ENCODE measurements at places on chromosomes 5 and 9.

GRCh38 chr5:36300927-36301540, 668 bp downstream of the RANBP3L start:
- no peak for DNase-seq

GRCh38 chr5:989961-990530, 18.6 kb upstream of the NKD2 start:
- DNase-seq: no peak

DNA sequence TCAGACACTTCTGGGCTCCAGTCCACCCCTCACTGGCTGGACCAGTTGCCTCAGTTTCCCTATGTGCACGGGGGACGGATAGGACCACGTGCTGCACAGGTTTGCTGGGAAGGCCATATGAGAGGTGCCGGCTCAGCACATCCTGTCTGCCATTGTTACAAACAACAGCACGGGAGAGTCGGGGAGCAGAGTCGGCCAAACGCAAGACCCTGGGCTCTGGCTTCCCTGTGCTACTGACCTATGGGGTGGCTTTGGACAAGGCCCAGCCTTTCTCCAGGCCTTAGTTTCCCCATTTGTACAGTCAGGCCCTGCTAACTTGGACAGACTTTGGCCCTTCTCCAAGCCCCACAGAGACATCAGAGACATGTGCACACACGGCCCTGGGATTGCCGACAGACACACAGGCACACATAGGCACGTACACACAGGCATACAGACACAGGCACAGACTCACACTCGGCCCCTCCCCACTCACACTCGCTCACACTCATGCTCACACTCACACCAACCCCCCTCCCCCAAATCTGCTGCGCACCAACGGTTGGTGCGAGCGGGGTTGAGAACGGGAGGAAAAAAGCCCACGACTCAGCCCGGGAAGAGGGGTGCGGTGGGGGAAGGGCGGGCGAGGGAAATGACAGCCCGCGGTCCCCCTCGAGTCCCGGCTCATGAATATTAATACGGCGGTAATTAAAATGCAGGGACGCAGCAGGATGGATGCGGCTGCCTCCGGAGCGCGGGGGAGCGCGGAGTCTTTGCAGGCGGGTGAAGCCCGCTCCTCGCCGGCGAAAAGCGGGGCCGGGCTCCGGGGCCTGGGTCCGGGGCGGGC, 133.0 kb downstream of the C9orf50 start:
- DNase-seq: no peak

GRCh38 chr5:135589152-135589551, 10.4 kb upstream of the CXCL14 start:
- no peak for DNase-seq

DNA sequence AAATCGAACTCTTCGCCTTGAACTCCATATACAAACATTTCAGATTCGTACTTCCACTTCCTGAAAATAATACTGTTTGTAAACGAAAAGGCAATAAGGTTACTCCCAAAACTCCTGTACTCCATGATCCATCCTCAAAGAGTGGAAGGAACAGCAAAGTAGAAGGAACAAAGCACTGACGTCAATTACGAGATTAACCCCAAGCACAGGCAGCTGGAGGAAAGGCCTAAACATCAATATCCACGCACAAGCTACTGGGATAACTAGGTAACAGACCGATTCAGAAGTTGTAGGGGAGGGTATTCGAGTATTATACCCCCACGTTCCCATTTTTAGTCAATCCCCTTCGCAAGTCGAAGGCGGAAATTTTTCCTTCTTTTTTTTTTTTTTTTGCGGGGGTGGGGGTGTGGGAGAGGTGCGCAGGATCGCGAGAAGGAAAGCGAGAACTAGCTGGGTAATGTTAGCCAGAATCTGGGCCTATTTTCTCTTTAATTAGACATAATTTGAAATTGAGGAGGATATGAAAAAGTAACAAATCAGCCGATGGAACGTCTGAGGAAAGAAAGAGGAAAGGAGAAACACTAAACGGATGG, 909 bp downstream of the AFF4 start:
- DNase-seq: peak; percentile 35

DNA sequence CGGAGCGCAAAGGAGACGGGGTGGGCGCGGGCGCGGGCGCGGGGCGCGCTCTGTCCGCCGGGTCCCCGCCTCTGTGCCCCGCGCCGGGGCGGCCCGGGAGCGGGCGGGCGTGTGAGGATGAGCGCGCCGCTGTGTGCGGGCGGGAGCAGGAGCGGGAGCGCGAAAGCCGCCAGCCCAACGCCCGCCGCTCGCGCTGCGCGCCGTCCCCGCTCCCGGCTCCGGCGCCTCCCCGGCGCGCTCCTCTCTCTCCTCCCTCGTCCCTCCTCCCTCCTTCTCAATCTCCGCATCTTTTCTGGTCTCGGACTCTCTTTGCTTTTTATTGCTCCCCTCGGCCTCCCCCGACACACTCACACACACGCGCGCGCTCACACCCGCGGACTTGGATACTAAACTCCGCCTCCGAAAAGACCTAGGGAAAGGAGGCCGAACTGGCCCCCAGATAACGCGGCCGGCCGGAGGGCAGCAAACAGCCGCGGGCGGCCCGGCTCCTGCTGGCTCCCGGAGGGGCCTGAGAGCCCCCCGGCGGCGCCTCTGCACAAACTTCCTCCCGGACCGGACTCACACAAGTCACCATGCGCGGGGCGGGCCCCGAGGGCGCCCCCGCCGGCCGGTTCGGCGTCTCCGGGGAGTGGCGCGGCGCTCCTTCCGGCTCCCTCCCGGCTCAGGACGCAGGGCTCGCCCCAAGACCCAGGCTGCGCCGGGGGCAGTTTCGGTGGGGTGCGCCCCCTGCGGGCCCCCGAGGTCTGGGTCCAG, at the start of gene FIBCD1:
FIBCD1 (minus strand) TSS at position 596 of the 753 bp plus-strand sequence. CDS start 640 bp downstream, outside the sequence.
- DNase-seq: no peak

DNA sequence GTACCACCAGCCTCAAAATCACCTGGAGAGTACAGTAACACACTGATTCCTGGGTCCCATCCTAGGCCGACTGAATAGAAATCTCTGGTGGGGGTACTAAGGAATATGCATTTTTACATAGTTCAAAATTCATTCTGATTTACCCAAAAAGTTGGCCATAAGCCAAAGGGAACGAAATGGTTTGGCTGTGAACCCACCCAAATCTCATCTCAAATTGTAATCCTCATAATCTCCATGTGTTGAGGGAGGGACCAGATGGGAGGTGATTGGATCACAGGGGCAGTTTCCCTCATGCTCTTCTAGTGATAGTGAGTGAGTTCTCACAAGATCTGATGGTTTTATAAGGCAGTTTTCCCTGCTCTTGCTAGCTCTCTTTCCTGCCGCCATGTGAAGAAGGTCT, 31.1 kb downstream of the MEGF9 start:
- no peak for DNase-seq

- DNase-seq: no peak
These were observed 97.6 kb upstream of the CTSL start for GRCh38 chr9:87628346-87628745.

- DNase-seq: no peak
These were observed 185.9 kb upstream of the ZNF618 start for GRCh38 chr9:113690055-113690740.

- DNase-seq: no peak
These were observed 60.7 kb downstream of the MAT2B start for GRCh38 chr5:163565931-163566608.

- DNase-seq: no peak
These were observed 27.1 kb upstream of the N4BP3 start for GRCh38 chr5:178086266-178086665.
